ENCODE measurements at places on chromosomes 6 and 20. TPM values are rescaled to one million over a fixed set of nuclear protein-coding genes. Genes with fewer than 3 reads are reported as not detected.

The UBE2J1 gene
- total RNA-seq, result 44.5 TPM

DNA sequence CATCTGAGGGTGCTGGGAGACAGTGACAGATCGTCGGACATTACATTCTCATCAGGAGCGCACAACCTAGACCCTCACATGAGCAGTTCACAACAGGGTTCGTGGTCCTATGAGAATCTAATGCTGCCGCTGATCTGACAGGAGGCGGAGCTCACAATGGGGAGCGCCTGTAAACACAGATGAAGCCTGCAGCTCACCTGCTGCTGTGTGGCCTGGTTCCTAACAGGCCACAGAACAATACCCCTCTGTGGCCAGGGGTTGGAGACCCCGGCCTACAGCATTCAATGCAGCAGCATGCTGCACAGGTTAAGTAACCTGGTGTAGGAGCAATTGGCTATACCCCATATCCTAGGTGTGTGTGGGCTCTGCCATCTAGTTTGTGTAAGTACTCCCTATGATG is 19.5 kb downstream of the ANKRD60 start:
- H3K27ac ChIP-seq, result no peak overlapping the region
- no peaks in the 10 kb centered on the region for H3K4me1 ChIP-seq
- peaks cover 33% of the 10 kb centered on the region for H3K27me3 ChIP-seq
- H3K4me3 ChIP-seq, result no peak overlapping the region

GRCh38 chr6:14240411-14241166 is 123.0 kb downstream of the CD83 start:
- no peaks in the 10 kb centered on the region for H3K4me1 ChIP-seq
- H3K27ac ChIP-seq, result no peak overlapping the region
- H3K4me3 ChIP-seq, result no peak overlapping the region
- H3K27me3 ChIP-seq, result no peaks in the 10 kb centered on the region

The CST5 gene
- total RNA-seq, result not detected

The EYS gene
- under 0.01 TPM for total RNA-seq

GRCh38 chr6:36318690-36319435 is 17.8 kb downstream of the BNIP5 start:
- H3K4me1 ChIP-seq, result no peaks in the 10 kb centered on the region
- no peak overlapping the region for H3K4me3 ChIP-seq
- peaks cover 39% of the 10 kb centered on the region for H3K27me3 ChIP-seq
- no peak overlapping the region for H3K27ac ChIP-seq
- DNase-seq, result no peak

GRCh38 chr6:155062866-155063341 is 67.8 kb downstream of the TIAM2 start:
- H3K27me3 ChIP-seq, result no peaks in the 10 kb centered on the region
- H3K4me3 ChIP-seq, result no peak overlapping the region
- H3K36me3 ChIP-seq, result no peaks in the 10 kb centered on the region
- peak overlapping the region; percentile 61 for H3K27ac ChIP-seq
- H3K4me1 ChIP-seq, result peaks cover 34% of the 10 kb centered on the region
- no peak for DNase-seq

GRCh38 chr6:39225543-39225942 is 3.7 kb downstream of the KCNK5 start:
- H3K27ac ChIP-seq, result no peak overlapping the region
- H3K36me3 ChIP-seq, result no peaks in the 10 kb centered on the region
- H3K27me3 ChIP-seq, result peaks cover 12% of the 10 kb centered on the region
- no peak overlapping the region for H3K4me3 ChIP-seq

GRCh38 chr6:85110943-85111342 is 338.9 kb upstream of the NT5E start:
- no peaks in the 10 kb centered on the region for H3K36me3 ChIP-seq
- peaks cover 34% of the 10 kb centered on the region for H3K4me1 ChIP-seq
- no peak overlapping the region for H3K4me3 ChIP-seq
